Mucosa of descending colon (tissue), 3 donors: ENCODE measurements at places on chromosomes 16 and 17. TPM values are rescaled to one million over a fixed set of nuclear protein-coding genes. Genes with fewer than 3 reads are reported as not detected.
A peak's percentile ranks its signal among the peaks of the same experiment; 100 is the strongest.

Gene TSNAXIP1
- 0.41 TPM for total RNA-seq

Gene SOST
- not detected for total RNA-seq

Gene GUCY2D
- total RNA-seq, result 0.26 TPM

Gene ALDOC
- total RNA-seq, result 15.3 TPM

Gene SBK1
- total RNA-seq, result 0.28 TPM

Gene KRTAP9-1
- total RNA-seq, result not detected

- no peak for DNase-seq
Measured at GRCh38 chr16:81816351-81816750, 37.3 kb downstream of the PLCG2 start.

GRCh38 chr17:56593646-56594319 is at the start of gene NOG:
TSS of gene NOG (plus strand) at chr17:56593699. CDS start at chr17:56594224, 525 bp downstream.
- DNase-seq, result peak; percentile 26

GRCh38 chr16:78122774-78123315 is 23.4 kb downstream of the WWOX start:
- no peak for DNase-seq

DNA sequence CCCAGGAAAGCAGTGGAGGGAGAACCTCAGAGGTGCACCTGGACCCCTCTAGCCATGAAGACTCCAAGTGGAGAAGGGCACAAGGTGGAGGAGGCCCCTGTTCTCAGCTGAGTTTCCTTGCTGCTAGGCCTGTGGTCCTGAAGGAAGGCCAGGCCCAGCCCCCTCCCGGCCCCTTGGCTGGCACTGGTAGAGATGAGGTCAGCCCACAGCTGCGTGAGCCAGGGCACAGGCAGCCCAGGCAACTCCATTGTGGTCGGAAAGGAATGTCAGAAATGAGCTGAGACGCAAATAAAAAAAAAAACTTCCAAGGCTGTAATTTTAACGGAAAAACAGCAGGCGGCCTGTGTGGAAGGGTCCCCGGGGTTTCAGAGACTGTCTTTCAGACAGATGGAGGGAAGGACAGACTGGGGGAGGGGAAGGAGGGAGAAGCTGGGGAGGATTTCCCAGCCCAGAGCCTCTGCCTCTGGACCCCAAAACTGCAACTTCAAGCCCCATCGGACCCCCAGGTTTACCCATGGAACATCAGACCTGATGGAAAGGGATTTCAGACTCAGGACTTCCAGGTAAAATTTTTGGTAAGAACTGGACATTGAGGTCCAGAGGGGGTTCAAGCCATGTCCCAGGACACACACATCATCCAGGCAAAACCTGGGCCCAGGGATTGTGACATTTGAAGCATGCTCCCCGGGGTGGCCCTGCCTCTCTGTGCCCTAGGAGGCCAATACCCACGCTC is 25.6 kb upstream of the MRPS23 start:
- peak; percentile 62 for DNase-seq

DNA sequence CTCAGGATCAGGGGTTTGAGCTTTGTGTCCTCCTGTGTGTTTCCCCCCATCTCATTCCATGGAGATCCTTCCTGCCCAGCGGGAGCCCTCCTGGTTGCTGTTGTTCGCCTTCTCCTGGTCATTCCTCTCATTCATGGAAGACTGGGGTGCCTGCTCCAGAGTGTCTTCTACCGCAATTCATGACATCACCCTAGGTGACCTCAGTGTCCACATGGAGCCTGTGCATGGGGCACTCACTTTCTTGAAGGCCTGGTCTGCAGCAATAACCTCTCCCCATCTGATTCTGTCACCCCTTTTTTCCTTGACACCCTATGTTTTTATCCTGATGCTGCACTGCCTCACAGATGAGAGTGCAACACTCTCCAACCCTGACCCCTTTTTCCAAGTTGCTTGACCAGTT is 21.4 kb upstream of the ARHGAP17 start:
- DNase-seq, result no peak

- no peak for DNase-seq
Measured at GRCh38 chr17:36894177-36894576, 43.1 kb upstream of the LHX1 start.

GRCh38 chr17:62780951-62781350 is 27.2 kb downstream of the MARCHF10 start:
- no peak for DNase-seq
